ENCODE measurements at places on chromosomes 2 and 18.

DNA sequence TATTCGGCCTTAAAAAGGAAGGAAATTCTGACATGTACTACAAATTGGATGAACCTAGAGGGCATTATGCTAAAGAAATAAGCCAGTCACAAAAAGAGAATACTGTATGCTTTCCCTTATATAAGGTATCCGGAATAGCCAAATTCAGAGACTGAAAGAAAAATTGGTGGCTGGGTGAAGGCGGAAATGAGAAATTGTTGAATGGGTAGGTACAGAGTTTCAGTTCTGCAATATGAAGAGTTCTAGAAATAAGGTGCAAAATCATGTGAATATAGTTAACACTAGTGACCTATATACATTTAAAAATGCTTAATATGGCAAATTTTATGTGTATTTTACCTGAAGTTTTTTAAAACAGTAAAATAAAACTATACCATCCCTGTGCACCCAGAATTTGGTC, 43.1 kb downstream of the RMP24 start:
- no peak for DNase-seq

GRCh38 chr2:111634050-111634794, 249.8 kb downstream of the ANAPC1 start:
- DNase-seq, result no peak

- DNase-seq, result no peak
These were observed 26.6 kb downstream of the CDKL4 start for GRCh38 chr2:39217192-39217550.

DNA sequence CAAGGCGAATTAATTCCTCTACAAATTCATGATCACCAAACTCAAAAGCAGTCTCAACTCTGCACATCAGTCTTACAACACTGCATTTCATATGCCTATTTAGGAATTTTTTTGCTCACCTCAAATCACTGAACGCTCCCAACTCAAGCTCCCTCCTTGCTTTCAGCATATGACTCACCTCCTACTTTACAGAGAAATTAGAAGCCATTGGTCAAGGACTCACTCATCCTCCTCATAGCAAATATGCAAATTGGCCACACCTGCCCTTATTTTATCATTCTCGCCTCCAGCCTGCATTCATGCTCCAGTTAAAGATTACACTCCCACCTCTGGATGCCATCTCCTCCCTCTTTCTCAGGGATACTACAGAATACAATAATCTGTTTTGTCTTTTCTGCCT, 148.8 kb downstream of the MBD2 start:
- no peak for DNase-seq

DNA sequence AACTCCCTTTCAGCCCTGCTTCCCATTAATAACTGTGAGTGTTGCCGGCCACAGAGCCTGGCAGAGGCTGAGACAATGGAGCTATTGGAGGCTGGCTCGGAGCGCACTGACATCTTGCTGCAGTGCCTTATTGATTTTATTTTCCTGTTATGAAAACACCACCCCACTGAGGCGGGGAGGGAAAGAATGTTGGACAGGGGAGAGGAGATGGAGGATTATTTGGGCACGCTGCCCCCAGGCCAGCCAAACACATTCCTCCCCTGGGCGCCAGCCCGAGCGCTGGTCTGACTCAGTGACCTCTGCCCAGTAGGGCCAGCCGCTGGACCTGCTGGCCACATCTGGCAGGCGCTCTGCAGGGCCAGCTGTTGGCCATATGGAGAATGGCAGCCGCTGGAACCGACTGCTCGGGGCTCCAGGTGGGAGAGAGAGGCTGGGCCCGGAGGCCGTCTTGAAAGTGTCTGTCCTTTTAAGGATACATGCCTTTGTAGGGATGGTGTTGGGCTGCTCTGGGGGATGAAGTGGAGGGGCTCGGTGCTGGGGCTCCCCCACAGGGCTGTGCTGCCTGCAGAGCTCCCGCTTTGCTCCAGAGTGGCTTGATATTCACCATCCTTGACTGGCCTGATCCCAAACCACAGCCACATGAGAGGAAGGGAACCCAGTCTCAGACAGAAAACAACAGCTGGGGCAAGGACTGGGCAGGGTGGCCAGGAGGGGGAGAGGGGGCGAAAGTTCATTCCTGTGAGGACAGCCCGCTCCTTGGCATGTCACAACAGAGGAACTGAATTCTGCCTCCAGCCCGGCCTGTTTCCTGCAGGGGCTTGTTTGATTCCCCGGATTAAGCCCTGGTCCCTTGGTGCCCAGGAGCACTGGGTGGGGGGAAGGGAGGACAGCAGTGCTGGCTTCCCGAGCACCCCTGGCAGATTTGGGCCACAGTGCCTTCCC, 179.0 kb downstream of the KLHL29 start:
- DNase-seq, result peak; percentile 54

DNA sequence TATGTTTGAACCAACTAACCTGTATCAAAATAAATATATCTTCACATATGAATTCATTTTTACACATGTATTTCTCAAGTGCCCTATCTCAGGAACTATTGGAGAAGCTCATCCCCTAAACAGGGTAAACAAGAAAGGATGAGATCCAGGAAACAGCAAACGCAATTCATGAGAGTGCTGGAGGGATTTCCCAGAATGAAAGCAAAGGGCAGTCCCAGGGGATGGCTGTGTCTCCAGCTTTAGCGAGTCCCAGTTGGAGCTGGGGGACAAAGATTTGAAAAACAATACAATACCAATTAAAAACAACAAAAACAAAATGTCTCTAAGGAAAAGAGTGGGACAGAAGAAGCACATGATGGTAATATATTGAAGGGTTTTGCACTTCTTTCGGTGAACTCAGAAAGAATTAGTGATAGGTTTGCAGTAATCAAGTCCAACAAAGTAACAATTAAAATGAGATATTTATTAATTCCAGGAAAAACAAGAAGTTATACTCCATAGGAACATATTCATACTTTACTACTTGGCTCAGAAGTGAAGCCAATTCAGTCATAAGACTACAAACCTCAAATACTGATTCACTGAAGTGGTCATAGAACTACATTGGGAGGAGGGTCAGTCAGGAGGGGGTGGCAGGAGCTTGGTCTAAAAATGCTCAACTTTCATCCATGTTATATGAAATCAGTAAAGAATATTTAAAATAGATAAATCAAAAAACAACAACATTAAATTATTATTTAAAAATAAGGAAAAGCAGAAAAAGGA, 73.1 kb upstream of the PDE1A start:
- DNase-seq, result no peak

GRCh38 chr2:207802650-207803049, 32.9 kb upstream of the FZD5 start:
- DNase-seq, result no peak

DNA sequence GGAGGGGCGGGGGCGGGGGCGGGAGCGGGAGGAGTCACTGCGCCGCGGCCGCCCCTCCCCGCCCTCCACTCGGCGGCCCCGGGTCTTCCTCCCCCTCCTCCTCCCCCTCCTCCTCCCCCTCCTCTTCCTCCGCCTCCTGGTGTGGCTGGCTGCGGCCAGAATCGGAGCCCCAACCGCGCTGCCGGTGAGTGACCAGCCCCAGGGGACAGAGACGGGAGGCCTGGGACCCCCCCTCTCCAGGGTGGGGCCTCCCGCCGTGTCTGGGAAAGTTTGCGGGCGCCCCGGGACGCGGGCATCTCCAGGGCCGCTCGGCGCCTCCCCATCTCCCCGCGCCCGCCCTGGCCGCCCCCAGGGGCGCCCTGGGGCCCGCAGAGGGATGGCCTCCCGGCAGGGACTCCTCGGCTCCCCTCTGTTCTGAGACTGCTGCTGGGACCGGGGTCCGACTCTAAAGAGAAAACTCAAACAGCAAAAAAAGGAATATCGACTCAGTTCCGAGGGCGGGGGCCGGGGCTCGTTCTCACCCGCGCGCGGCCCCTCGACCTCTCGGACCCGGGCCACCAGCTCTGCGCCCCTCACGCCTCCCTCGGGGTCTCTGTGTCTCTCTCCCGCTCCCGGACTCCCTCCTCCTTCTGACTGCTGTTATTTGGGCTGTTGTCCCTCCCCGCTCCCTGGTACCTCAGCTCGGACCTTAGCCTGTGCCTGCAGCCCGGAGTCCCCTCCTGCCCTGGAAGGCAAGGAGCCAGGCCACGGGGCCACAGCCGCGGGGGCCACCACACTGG, at the start of gene STON1:
Gene STON1, plus strand, starts transcription at position 122 of the 779 bp plus-strand sequence. CDS start 50,480 bp downstream, outside the sequence.
- no peak for DNase-seq

DNA sequence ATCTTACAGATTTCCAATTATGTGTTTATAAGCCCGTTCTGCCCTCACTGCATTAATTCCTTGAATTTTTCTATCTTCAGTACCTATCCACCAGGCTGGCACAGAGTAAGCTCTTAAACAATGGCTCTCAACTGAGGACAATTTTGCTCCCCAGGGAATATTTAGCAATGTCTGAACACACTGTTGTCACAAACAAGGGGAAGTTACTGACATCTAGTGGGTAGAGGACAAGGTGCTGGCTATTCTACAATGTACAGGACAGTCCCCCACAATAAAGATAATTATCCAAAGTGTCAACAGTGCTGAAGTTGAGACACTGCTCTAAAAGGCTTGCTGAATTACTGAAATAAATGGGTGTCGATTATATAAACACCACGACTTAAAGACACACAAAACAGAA, 5.0 kb downstream of the NDUFS1 start:
- no peak for DNase-seq

GRCh38 chr2:215029936-215030335, 108.5 kb downstream of the ABCA12 start:
- DNase-seq, result no peak

- no peak for DNase-seq
These were observed 14.7 kb downstream of the SMARCAL1 start for GRCh38 chr2:216426938-216427337.

DNA sequence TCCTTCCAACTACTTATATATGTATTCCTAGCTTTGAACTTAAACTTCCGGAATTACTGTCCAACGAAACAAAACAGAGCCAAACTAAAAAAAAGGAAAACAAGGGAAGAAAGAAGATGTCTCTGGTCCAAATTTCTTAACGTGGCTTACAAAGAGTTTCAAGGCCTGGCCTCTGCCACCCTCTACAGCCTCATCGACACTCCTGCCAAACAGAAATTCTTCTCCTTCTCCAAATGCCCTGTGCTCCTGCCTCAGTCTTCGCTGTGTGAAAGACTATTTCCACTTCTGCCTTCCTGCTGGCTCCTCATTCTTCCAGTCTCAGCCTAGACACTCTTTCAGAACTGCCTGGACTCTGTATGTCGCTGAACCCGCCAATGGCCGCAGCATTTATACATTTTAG, 249.2 kb downstream of the TXNL1 start:
- DNase-seq, result no peak

DNA sequence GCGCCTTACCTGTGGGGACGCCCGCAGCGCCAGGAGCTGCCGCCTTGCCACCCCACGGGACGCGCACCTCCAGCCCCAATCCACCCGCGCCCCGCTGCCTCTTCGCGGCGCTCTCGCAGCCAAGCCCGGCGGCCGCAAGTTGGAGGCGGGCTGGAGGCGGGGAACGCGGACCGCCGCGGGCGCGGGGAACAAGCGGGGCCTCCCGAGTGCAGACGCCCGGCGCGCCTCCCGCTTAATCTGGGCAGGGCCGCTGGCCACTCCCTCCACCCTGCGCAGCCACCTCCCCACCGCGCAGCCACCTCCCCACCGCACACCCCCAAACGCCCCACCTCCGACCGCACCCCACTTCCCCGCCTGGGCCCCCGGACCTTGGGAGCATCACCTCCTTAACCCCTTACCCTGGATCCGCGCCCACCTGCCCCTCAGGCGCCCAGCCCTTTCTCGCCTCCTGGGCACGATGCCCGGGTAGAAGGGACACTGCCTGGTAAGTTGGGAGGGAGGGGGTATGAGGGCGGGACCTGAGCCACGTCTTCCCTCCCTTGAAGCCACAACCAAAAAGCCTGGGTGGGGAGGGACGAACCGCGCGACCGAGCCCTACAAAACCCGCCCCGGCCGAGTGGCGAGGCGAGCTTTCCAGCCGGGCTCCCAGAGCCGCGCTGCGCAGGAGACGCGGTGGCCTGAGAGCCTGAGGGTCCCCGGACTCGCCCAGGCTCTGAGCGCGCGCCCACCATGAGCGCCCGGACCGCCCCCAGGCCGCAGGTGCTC, at the start of the genes COL4A3 and COL4A4:
Gene COL4A3, plus strand, starts transcription at position 627 of the 765 bp plus-strand sequence. Its CDS starts 103 bp downstream, at position 730.
Gene COL4A4, minus strand, starts transcription at position 208 of the 765 bp plus-strand sequence. CDS start 16,722 bp downstream, outside the sequence.
- no peak for DNase-seq

DNA sequence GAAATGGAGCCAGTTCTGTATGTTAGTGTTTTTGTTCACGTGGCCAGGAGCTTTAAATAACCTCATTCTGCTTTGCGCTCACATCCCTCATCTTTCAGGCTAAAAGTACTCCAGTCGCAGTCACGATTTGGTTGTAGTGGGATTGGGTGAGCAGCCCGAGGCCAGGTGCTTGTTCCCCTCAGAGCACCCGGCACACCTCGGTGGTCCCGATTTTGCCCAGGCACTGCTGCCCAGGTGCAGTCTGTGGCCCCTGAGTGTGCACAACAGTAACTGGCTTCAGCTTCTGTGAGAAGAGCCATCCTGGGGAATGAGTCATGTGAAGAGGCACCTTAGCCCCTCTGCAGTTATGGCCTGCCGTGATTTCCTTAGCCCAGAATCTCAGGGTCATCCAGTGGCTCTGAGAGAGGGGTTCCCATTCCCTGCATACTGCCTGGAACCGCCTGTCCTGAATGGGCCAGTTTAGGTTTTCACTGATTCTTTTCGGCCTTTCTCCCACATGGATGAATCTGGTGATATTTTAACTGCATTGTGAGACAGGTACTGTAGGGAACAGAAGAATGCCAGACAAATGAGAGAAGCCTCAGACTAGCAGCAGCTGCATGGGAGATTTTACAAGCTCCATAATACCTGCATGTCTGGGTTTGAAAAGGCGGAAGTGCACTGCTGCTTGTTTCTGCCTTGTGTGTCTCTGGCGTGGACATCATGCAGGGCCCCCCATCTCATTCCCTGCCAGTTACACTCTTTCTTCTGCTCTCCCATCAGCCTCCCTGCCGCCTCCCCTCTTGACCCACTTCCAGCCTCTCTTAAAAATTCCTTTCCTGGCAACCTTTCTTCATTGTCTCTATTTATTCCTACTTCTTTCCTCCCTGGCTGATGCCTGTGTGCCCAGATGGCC, 33.5 kb downstream of the IMPA2 start:
- DNase-seq, result no peak

- no peak for DNase-seq
These were observed 29.2 kb upstream of the CERS6 start for GRCh38 chr2:168426861-168427260.

- DNase-seq, result no peak
These were observed 80.4 kb downstream of the LIMS1 start for GRCh38 chr2:108614659-108615058.

DNA sequence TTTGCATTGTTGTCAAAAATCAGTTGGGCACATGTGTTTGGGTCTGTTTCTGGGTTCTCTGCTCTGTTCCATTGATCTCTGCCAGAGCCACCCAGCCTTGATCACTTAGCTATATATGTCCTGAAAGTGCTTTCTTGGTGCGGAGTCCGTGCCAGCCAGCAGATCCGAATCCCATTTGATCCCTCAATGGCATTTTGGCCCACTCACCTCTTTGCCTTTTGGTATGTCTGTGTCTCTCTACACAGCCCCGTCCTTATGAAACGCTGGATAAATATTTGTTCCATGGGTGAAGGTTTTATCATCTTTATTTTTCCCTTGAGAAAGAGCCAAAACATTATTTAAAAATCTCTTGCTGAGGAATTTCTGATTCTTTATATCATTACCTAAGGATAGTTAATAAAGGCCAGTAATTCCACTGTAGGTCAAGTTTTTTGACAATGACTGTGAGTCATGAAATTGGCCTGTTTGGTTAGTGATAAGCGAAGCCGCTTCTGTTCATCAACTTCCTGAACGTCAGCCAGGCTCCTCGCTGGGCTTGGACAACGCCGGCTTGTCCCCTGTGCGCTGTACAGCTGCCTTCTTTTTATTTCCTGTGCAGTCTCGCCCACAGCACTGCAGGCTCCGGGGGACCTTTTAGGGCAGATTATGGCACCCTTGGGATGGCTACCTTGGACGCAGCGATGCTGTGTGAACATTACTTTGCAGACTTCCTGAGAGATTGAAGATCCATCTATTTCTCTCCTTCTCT, 24.9 kb downstream of the MTCL1 start:
- no peak for DNase-seq

Measured in retinal pigment epithelial cell (primary cell).